Activated T-cell treated with anti-CD3 and anti-CD28 coated beads, Interleukin-2, amount 50 U/mL, for 72 hours (primary cell): ENCODE measurements at places on chromosomes 3 and 15. TPM values are rescaled to one million over a fixed set of nuclear protein-coding genes. Genes with fewer than 3 reads are reported as not detected.

GRCh38 chr3:46380471-46381221 lies 9.9 kb downstream of the CCR5 start:
- DNase-seq = no peak

- no peak for DNase-seq
These were observed 50.8 kb upstream of the SYN2 start for GRCh38 chr3:11953350-11953749.

- DNase-seq = no peak
These were observed 8.1 kb downstream of the OR5H6 start for GRCh38 chr3:98272126-98272525.

- DNase-seq = no peak
These were observed 31.5 kb downstream of the UBE2E1 start for GRCh38 chr3:23837286-23837685.

- no peak for DNase-seq
These were observed 357.0 kb upstream of the ICE2 start for GRCh38 chr15:60835974-60836373.

Gene CFAP161
- not detected for total RNA-seq

Gene LYZL4
- not detected for total RNA-seq

DNA sequence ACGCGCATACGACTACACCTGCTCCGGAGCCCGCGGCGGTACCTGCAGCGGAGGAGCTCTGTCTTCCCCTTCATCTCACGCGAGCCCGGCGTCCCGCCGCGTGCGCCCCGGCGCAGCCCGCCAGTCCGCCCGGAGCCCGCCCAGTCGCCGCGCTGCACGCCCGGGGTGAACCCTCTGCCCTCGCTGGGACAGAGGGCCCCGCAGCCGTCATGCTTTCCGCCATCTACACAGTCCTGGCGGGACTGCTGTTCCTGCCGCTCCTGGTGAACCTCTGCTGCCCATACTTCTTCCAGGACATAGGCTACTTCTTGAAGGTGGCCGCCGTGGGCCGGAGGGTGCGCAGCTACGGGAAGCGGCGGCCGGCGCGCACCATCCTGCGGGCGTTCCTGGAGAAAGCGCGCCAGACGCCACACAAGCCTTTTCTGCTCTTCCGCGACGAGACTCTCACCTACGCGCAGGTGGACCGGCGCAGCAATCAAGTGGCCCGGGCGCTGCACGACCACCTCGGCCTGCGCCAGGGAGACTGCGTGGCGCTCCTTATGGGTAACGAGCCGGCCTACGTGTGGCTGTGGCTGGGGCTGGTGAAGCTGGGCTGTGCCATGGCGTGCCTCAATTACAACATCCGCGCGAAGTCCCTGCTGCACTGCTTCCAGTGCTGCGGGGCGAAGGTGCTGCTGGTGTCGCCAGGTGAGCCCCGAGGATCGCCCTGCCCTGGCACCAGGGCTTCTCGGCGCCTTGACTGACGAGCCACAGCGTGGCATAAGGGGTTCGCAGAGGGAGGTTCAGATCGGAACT lies 420 bp downstream of the SLC27A2 start:
- peak; percentile 63 for DNase-seq

- DNase-seq = no peak
These were observed 37.9 kb upstream of the TJP1 start for GRCh38 chr15:29859973-29860715.

GRCh38 chr3:145899241-145899640 lies 261.7 kb downstream of the PLOD2 start:
- no peak for DNase-seq

GRCh38 chr15:61011576-61012336 lies 217.3 kb downstream of the RORA start:
- DNase-seq = no peak

- no peak for DNase-seq
These were observed 7.3 kb upstream of the HEG1 start for GRCh38 chr3:125062904-125063618.

- DNase-seq = no peak
These were observed 30.2 kb downstream of the TTBK2 start for GRCh38 chr15:42890161-42890913.

GRCh38 chr15:52109559-52110451 lies 2.8 kb downstream of the BCL2L10 start:
- no peak for DNase-seq

Gene MOBP
- total RNA-seq = 0.34 TPM

DNA sequence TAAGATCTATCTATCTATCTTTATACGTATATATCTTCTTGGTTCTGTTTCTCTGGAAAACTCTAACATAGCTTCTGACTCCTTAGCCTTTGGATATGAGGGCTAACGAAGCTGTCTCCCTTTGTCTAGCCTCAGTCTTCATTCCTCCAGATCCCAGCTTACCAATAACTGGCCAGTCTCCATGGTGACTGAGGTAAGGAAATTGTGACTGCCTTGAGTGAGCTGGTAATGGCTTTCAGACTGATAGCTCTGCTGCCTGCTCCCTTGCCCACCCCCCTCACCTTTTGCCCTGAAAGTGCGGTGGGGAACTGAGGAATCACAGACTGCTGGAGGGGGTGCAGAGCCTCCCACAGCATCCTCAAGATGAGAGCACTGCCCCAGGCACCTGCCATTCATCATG lies 65.8 kb upstream of the ABHD17C start:
- no peak for DNase-seq

- DNase-seq = no peak
These were observed 123.9 kb downstream of the FOXB1 start for GRCh38 chr15:60128000-60128376.

DNA sequence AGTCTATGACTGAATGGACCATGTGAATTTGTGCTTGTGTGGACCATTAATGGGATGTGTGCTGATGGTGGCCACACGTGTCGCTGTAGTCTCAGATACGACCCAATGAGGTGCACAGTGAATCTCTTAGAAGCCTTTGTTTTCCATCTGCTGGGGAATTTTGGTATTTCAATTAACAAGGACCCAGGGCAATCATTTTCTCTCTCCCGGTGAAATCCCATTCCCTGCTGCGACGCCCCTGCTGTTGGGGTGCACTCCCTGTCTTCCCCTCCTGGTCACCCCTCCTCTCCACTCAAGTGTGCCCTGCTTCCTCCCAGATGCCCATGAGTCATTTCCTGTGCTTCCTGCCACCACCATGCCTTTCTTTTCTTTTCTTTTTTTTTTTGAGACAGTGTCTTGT lies 32.7 kb downstream of the EBLN2 start:
- no peak for DNase-seq

GRCh38 chr3:158743664-158744566 lies 11.7 kb upstream of the RARRES1 start:
- no peak for DNase-seq

DNA sequence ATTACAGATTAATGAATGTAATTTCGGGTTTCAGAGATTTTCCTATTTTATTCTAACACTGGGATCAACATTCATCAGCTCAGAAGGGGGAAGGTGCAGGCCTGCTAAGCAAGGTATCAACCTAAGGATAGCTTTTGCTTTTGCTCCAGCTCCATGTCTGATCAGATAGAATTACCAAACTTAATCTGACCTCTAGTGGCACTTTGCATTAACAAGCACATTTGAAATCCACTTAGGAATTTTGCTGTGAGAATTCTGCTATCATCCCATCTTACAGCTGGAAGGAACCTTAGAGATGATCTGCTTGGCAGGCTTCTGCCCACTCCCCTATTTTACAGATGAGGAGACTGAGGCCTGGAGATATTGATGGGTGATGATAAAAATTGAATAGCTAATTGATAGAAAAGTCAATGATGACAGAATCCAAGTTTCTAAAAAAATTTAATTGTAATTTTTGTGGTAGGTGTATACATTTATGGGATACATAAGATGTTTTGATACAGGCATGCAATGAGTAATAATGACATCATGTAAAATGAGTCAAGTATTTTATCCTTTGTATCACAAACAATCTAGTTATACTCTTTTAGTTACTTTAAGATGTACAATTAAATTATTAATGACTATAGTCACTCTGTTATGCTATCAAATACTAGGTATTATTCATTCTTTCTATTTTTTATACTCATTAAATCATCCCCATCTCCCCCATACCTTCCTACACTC lies 209.2 kb upstream of the ZPLD1 start:
- DNase-seq = no peak

Gene PLCH1
- total RNA-seq = 0.14 TPM

DNA sequence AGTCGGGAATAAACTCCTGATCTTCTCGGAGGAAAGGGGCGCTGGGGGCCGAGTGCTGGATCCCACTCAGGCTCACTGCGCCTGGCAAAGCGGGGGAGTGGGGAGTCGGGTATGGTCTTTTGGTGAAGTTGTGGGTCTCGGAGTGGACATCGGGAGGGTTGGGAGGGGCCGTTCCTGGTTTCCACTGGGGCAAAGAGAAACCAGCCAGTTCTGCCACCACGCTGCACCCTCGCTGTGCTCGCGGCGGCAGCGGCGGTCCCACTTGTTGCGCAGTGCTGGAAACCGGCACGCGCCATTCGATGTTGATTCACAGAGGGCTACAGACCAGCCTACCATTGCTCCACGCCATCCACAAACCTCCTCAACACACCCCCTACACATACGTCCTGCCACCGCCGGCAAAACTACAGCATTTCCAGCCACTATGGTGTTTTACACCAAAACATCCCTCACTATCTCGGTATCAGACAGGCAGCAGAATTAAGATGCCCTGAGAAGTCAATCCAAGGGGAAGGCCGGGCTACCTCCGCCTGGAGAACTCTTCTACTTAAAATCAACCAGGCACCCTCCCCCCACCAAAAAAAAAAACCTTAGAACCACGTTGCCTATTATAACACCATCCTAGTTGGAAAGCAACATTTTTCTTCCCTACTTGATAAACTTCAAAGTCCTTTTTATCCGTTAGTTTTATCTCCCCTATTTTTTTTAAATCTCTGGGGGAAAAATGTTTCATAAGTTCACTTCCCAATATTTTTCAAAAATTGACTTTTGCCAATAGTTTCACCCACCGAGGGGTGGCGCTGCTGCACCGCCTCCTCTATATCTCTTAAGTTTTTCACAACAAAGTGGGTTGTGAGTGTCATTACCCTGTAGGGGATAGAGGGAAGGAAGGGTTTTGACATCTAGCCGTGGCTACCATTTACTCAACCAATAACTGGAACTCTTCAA lies 3.6 kb downstream of the BCL6 start:
- DNase-seq = peak; percentile 84
